Uterus (tissue), 4 donors: ENCODE measurements at places on chromosomes 2 and 18. TPM values are rescaled to one million over a fixed set of nuclear protein-coding genes. Genes with fewer than 3 reads are reported as not detected.

DNA sequence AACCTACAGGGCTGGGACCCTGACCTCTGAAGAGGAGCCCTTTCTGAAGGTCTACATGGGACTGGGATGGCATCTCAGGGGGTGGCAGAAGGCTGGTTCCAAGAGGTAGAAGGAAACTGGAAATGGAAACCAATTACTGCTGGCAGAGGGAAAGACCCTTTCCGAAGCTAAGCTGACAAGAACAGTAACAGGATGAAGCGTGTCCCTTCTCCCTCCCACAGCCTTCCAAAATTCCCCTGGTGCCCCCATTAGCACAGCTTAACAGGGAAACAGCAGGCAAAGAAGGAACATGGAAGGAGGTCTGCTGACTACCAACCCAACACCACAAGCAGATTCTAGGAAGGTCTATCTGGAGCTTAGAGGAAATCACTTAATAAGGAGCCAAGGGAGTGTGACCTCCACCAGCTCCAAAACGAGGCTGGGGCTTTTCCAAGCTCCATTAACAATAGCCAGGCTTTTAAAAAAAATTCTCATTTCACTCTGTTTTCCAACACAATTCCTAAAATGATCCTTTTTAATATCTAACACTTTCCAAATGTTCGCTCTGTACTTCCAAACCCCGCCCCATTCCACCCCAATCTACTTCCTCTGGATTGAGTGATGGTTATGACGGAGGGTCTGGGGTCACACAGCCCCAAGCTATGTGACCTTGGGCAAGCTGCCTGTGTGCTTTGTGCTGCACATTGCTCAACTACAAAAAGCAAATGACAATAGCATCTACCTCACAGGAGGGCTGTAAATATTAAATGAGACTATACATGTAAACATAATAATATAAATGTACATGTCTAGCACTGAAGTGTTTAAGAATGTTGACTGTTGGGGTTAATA lies 55.2 kb downstream of the STK39 start:
- DNase-seq: peak; percentile 51

DNA sequence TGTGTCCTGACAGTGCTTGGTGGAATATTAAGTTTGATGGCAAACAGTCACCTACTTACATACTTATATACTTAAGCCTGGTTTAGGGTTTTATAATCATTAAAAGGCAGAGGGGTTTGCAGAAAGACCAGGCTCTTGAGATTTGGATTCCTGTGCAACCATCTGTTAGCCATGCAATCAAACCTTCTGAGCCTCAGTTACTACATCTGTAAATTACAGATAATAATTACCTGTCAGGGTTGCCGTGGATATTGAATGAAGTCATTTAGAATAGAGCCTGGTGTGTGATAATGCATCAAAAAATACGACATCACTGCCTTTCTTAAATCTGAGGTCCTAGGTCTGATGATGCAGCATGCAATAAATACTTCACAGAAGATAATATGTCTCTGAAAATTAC lies 152.9 kb downstream of the ARHGAP28 start:
- DNase-seq: no peak

DNA sequence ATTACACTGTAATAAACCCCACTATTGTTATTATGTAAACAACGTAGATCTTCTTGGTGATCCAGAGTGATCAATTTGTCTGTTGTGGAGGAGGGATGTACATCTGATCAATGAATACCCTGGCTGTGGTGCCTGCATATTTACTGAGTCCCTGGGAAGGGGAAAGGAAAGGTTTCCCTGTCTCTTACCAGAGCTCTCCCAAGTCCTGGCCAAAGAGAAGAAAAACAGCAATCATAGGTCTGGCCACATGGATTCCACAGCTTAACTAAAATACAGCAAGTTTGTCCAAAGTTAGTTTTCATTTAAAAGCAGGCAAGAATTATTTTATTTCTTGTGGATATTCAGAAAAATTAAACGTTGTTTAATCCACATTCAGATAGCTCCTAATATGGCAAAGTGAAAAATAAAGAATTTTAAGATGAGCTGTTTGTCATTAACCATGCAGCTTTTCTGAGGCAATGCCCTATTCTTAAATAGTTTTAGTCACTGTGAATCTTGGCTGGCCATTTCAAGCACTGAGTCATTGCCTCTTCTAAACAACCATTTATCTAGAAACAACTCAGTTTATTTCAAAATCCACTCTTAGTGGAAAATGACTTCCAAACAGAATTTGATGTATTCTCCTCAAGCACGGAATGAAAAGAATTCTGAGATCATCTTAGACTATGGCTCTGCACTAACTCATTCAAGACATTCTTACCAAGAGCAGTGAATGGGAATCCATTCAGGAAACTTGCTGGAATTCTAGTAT lies 1004.4 kb upstream of the CDH2 start:
- peak; percentile 53 for DNase-seq

GRCh38 chr2:25972049-25972823 lies 10.1 kb downstream of the KIF3C start:
- DNase-seq: no peak

DNA sequence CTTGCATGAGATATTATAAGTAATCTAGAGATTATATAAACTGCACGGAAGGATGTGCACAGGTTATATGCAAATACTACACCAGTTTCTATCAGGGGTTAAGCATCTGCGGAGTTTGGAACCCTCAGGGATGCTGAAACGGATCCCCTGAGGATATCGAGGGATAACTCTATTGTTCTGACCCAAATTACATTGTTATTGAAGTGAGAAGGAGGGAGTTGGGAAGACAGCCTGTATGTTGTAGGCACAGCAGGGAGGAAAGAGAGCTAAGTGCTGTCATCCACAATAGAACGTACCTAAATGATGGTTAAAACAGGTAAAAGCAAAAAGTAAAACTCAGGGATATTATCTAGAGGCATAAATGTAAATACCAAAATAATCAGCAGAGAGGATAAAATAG lies 44.6 kb upstream of the SMAD2 start:
- DNase-seq: no peak

Gene DES
- total RNA-seq: 3,551 TPM
